ENCODE measurements at places on chromosomes 7 and 10.

DNA sequence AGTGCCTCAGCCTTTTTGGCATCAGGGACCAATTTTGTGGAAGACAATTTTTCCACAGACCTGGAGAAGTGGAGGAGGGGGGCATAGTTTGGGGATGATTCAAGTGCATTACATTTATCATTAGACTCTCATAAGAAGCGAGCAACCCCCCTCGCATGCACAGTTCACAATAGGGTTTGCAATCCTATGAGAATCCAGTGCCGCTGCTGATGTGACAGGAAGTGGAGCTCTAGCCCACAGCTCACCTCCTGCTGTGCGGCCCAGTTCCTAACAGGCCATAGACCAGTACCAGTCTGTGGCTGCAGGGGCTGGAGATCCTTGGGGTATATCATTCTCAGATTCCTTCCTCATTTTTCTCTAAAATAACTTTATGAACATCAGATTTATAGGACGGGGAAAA lies 50.8 kb downstream of the ATAD1 start:
- H3K27ac ChIP-seq: no peak overlapping the region
- H3K36me3 ChIP-seq: peaks cover 26% of the 10 kb centered on the region
- no peak overlapping the region for H3K4me3 ChIP-seq
- H3K27me3 ChIP-seq: no peaks in the 10 kb centered on the region
- no peaks in the 10 kb centered on the region for H3K4me1 ChIP-seq

GRCh38 chr10:132942101-132943057 lies at the start of gene CFAP46:
Gene CFAP46 (minus strand): TSS chr10:132942570. CDS start chr10:132942484, 86 bp downstream.
- H3K4me3 ChIP-seq: peak within 1 kb of the TSS; percentile 16
- no peak within 1 kb of the TSS for H3K27ac ChIP-seq
- no peak for DNase-seq
- peaks cover 9% of the 10 kb centered on the region for H3K4me1 ChIP-seq

GRCh38 chr7:10181996-10182395 lies 791.7 kb upstream of the PHF14 start:
- no peaks in the 10 kb centered on the region for H3K36me3 ChIP-seq
- no peak overlapping the region for H3K27ac ChIP-seq
- no peaks in the 10 kb centered on the region for H3K4me1 ChIP-seq
- no peaks in the 10 kb centered on the region for H3K27me3 ChIP-seq

DNA sequence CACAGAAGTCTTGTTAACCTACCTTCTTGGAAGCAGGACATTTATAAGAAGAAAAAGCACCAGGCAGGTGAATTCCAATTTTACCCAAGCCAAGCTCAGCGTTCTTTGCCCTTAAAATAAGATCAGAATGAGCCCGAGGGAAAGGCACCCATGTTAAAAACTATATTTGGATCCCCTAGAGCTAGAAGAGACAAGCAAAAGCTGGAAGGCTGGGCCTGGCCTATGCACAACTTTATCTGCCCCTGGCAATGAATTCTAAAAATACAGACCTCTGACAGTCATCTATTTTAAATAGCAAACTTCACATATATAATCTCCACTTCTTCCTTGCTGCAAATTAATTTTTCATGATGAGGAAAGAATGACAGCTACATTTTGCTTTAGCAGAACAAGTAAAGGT lies 180.9 kb downstream of the FGFR2 start:
- H3K4me1 ChIP-seq: no peaks in the 10 kb centered on the region
- H3K36me3 ChIP-seq: no peaks in the 10 kb centered on the region
- no peak overlapping the region for H3K27ac ChIP-seq
- no peaks in the 10 kb centered on the region for H3K27me3 ChIP-seq
- no peak for DNase-seq
- no peak overlapping the region for H3K4me3 ChIP-seq

GRCh38 chr10:48501787-48502771 lies 102.8 kb downstream of the ARHGAP22 start:
- H3K36me3 ChIP-seq: no peaks in the 10 kb centered on the region
- no peak overlapping the region for H3K27ac ChIP-seq
- H3K4me1 ChIP-seq: no peaks in the 10 kb centered on the region
- H3K27me3 ChIP-seq: no peaks in the 10 kb centered on the region
- DNase-seq: no peak
- H3K4me3 ChIP-seq: no peak overlapping the region

DNA sequence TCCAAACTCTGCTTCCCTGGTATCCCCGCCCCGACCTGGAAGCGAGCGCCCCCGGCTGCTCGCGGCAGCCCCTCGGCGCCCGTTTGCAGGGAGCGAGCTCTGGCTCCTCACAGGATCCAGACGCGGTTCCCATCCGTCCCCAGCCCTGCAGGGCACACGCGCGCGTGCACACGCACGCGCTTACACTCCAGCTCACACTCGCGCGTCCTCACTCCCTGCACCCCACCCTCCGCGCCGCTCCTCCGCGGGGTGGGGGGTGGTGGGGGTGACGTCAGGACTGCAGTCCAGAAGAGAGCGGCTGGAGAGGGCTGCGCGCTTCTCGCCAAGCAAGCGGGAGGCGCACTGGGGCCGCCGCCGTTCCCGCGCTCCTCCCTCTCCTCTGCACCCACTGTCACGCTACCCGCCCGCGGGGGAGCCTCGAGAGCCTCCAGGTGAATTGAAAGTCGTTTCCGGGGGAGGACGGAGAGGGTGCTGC lies 255.6 kb downstream of the OTUD1 start:
- H3K4me1 ChIP-seq: peaks cover 10% of the 10 kb centered on the region
- peaks cover 36% of the 10 kb centered on the region for H3K27me3 ChIP-seq

DNA sequence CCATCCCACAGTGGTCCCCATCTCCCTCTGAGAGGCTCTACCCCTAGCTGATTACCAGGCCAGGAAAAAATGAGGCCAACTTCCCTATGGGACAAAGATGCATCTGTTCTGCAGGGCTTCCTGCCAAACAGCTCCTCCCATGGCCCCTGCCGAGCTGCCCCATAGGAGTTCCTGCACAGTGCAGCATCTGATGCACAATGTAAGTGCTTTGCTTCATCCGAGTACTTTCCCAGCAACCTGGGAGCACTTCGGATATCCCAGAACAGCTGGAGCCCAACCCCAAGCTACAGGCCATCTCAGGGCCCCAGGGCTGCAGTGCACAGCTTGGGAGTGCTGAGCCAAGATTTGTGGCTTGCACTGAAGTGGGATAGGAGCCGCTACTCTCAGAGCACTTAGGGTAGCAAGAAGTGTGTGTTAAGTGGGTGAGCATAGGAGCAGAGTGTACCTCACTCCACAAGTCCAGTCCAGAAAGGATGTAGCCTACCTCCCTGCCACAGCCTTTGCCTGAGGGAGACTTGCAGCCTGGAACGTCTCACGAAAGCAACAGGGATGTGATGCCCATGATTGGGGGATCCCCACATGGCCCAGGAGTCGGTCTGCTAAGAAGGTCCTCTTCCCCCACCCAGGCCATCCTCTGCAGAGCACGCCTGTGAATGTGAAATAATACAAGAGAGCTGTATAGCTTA lies 209.6 kb upstream of the VWC2 start:
- no peaks in the 10 kb centered on the region for H3K27me3 ChIP-seq
- no peaks in the 10 kb centered on the region for H3K36me3 ChIP-seq
- H3K4me3 ChIP-seq: no peak overlapping the region
- no peak for DNase-seq

GRCh38 chr7:103632005-103632639 lies 186.1 kb upstream of the SLC26A5 start:
- H3K4me3 ChIP-seq: no peak overlapping the region
- H3K27me3 ChIP-seq: no peaks in the 10 kb centered on the region
- DNase-seq: no peak
- no peaks in the 10 kb centered on the region for H3K4me1 ChIP-seq
- no peaks in the 10 kb centered on the region for H3K36me3 ChIP-seq
- no peak overlapping the region for H3K27ac ChIP-seq

GRCh38 chr7:151157645-151158329 lies 9.7 kb downstream of the GBX1 start:
- H3K27ac ChIP-seq: no peak overlapping the region
- peaks cover 19% of the 10 kb centered on the region for H3K27me3 ChIP-seq
- DNase-seq: no peak
- H3K4me3 ChIP-seq: no peak overlapping the region
- no peaks in the 10 kb centered on the region for H3K36me3 ChIP-seq
- H3K4me1 ChIP-seq: no peaks in the 10 kb centered on the region

DNA sequence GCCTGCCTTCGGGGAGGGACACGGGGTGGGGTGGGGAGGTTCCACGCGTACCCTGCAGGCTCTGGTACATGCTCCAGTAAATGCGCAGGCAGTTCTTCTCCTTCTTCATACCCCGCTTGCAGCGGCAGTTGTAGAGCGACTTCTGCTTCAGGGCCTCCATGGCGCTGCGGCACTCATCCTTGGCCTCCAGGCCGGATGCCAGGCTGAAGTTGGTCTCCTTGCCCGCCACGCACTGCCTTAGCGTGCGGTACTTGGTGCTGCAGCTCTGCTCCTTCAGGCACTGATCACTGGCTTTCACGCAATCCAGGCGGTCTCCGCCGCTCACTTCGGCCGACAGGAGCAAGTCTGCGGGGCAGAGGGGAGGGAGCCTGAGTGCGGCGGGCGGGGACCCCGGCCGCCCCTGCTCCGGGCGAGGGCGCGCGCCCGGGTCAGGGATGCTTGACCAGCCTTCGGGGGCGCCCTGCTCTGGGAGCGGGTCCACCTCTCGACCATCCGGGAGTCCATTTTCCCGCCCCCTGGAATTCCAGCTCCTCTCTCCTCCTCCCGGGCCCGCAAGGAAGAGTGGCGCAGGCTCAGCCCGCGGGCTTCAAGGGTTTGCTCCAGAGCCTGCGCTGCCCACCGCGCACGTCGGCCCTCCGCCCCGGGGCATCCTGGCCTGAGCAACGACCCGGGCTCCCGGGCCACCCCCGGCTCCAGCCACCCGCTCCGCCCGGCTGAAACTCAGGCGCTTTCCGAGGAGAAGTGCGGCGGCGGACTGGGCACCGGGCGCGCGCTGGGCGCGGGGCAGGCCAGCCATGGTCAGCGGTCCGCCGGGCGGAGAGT lies 2.0 kb downstream of the GFRA1 start:
- no peaks in the 10 kb centered on the region for H3K36me3 ChIP-seq
- DNase-seq: no peak
- no peaks in the 10 kb centered on the region for H3K27me3 ChIP-seq
- H3K4me1 ChIP-seq: peaks cover 46% of the 10 kb centered on the region
- no peak overlapping the region for H3K27ac ChIP-seq
- H3K4me3 ChIP-seq: peak overlapping the region; percentile 44

DNA sequence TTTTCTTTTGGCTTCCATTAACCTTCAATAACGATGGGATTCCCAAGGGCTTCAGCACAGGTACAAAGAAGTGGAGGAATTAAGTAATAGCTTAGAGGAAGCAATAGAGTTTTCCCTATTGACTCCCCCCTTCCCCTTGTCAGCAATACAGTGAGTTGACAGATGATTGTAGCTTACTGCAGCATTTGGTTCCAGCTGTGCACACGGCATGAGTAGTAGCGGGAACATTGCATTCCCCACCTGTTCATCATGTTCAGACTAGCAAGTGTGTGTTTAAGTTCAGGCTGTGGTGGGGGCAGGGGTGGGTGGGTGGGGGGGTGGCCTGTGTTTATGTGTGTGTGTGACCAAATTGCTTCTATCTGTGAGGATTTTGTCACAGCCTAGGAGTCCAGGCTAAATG lies 4.6 kb upstream of the ADRA2A start:
- H3K27ac ChIP-seq: no peak overlapping the region
- DNase-seq: no peak
- H3K36me3 ChIP-seq: no peaks in the 10 kb centered on the region
- no peaks in the 10 kb centered on the region for H3K27me3 ChIP-seq
- H3K4me1 ChIP-seq: peaks cover 18% of the 10 kb centered on the region
- no peak overlapping the region for H3K4me3 ChIP-seq

- H3K36me3 ChIP-seq: no peaks in the 10 kb centered on the region
- H3K27me3 ChIP-seq: no peaks in the 10 kb centered on the region
- no peaks in the 10 kb centered on the region for H3K4me1 ChIP-seq
- no peak for DNase-seq
- H3K4me3 ChIP-seq: no peak overlapping the region
These were observed 197.2 kb downstream of the GALNT17 start for GRCh38 chr7:71329030-71329660.

- H3K4me1 ChIP-seq: no peaks in the 10 kb centered on the region
- no peak for DNase-seq
- H3K27me3 ChIP-seq: no peaks in the 10 kb centered on the region
- no peak overlapping the region for H3K4me3 ChIP-seq
- H3K27ac ChIP-seq: no peak overlapping the region
These were observed 158.9 kb upstream of the ADCY1 start for GRCh38 chr7:45415265-45415664.

GRCh38 chr7:84228526-84228925 lies 33.9 kb upstream of the SEMA3A start:
- no peak overlapping the region for H3K27ac ChIP-seq
- no peaks in the 10 kb centered on the region for H3K4me1 ChIP-seq
- DNase-seq: no peak
- no peaks in the 10 kb centered on the region for H3K36me3 ChIP-seq

GRCh38 chr7:116876664-116877442 lies 14.5 kb downstream of the CAPZA2 start:
- no peaks in the 10 kb centered on the region for H3K36me3 ChIP-seq
- peaks cover 80% of the 10 kb centered on the region for H3K4me1 ChIP-seq
- no peak overlapping the region for H3K27ac ChIP-seq

- no peak overlapping the region for H3K27ac ChIP-seq
- H3K4me1 ChIP-seq: peaks cover 19% of the 10 kb centered on the region
- no peak overlapping the region for H3K4me3 ChIP-seq
- peaks cover 80% of the 10 kb centered on the region for H3K27me3 ChIP-seq
These were observed 1.3 kb upstream of the GBX1 start for GRCh38 chr7:151168787-151169162.

DNA sequence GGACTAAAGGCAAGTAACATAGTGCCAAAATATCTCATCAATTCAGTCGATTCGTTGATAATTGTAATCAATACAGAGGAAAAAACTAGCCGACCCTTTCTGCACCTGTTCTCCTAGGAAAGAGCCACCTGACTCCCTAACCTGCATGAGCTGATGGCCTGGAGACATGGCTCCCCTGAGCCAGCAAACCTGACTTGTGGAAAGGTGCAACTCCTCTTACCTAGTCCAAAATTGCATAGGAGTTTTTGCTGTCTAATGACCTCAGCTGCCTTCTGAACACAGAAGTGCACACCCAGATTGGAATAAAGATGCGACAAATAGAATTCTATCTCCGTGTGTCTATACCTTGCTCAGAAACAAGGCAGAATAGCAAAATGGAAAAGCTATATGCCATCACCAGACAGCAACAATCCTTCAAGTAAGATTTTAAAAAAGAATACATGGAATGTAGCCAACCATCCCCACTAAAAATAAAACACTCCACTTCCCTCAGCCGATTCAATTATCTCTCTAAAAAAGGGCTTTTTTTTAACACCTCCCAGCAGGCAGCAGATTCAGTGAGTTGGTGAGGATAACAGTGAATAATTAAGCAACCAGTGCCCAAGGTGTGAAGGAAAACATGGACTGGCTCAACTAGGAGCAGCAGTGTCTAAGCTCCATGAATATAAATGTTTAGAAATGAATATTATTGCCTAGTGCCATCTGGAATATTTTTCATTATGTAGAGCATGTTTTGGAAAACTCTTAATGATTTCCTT lies 26.6 kb upstream of the LMTK2 start:
- no peak overlapping the region for H3K27ac ChIP-seq
- H3K36me3 ChIP-seq: no peaks in the 10 kb centered on the region
- H3K4me3 ChIP-seq: no peak overlapping the region

DNA sequence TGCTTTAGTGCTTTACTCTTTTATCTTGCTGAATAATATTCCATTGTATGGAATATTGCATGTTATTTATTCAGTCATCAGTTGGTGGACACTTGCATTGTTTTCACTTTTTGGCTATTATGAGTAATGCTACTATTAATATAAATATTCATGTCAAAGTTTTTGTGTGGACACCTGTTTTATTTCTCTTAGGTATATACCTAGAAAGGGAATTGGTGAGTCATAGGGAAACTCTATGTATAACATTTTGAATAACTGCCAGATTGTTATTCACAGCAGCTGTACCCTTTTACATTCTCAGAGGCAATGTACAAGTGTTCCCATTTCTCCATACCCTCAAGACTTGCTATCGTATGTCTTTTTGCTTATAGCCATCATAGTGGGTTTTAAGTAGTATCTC lies 268.7 kb downstream of the SEMA3A start:
- no peaks in the 10 kb centered on the region for H3K36me3 ChIP-seq
- no peaks in the 10 kb centered on the region for H3K27me3 ChIP-seq
- no peaks in the 10 kb centered on the region for H3K4me1 ChIP-seq
